ENCODE measurements at places on chromosomes 2 and 18.

- no peak for DNase-seq
Observed at GRCh38 chr2:210991107-210991506, 434.7 kb downstream of the CPS1 start.

DNA sequence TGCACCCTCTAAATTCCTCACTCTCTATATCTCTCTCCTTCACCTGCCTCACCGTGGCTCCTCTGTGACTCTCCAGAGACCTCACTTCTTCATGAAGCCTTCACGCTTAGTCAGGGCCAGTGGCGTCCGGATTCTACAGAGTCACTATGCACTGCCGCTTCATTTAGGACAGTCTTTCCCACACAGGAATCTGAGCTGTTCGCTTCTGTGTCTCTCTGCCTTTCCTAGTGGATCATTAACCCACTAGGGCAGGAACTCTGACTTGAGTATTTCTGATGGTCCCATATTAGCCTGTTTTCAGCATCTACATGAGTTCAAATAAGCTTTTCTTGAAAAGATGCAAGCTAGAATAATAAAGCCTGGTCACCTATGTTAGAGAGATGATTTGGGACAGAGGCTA is 180.2 kb upstream of the DOK6 start:
- no peak for DNase-seq

DNA sequence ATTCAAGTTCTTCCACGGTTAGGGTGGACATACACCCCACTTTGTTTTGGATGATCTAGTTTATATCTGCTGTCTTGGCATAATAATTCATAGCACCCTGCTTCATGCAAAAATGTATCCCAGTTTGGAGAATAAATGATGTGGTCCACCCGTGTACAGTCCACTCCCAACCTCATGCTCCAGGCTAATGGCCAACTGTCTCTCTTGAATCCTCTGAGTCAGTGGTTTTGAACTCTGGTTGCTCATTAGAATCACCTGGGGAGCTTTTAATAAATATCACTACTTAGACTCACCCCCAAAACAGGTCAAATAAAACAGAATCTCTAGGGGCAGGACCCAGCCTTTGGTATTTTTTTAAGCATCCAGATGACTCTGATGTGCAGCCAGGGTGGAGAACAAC is 78.5 kb downstream of the SDC1 start:
- no peak for DNase-seq

- DNase-seq: no peak
Observed at GRCh38 chr18:65706646-65707045, 44.2 kb upstream of the CDH7 start.

- DNase-seq: no peak
Observed at GRCh38 chr2:47260971-47261370, 105.9 kb upstream of the STPG4 start.

- DNase-seq: no peak
Observed at GRCh38 chr2:24121469-24121868, 1.7 kb downstream of the PFN4 start.

- no peak for DNase-seq
Observed at GRCh38 chr2:7841751-7842150, 840.1 kb upstream of the ID2 start.

DNA sequence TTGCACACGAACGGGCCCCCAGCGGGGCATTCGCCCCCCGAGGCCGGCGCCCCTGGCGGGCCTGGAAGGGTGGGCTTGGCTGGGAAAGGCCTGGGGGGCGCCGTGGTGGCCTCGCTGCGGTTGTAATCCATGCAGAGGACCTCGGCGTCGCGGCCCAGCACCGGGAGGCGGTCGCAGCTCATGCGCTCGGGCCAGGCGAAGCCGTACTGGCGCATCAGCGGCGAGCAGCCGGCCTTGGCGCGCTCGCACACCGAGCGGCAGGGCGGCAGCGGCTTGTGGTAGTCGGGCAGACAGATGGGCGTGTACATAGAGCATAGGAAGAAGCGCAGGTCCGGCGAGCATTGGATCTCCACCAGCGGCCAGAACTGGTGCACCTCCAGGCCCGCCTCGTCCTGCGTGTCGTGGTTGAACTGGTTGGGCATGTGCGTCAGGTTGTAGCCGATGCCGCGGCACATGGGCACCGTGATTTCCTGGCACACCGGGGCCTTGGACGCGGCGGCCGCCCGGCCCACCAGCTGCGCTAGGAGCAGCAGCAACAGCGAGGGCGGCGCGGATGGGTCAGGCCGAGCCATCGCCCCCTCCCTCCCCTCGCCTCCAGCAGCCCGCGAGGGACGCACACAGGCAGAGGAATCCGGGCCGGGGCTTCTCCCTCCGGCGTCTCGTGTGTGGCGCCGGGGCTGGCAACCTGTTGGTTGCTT is 1.4 kb downstream of the FZD5 start:
- peak; percentile 78 for DNase-seq

DNA sequence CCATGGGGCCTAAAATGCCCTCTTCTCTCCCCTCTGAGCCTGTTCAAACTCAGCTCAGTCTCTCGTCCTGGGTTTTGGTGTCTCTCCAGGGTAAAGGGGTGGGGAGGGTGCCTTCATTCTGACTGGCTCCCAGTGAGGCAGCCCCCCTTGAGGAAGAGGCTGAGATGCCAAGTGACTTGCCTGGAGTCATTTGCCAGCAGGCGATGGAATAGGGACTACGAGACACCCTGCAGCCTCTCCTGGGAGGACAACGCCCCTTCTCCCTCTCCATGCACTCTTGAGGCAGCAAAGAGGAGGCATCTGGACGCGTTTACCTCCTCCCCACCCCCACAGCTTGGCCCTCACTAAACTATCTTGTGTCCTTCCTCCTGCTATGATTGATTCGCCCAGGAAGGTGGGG is 760 bp upstream of the STON1 start:
- no peak for DNase-seq

DNA sequence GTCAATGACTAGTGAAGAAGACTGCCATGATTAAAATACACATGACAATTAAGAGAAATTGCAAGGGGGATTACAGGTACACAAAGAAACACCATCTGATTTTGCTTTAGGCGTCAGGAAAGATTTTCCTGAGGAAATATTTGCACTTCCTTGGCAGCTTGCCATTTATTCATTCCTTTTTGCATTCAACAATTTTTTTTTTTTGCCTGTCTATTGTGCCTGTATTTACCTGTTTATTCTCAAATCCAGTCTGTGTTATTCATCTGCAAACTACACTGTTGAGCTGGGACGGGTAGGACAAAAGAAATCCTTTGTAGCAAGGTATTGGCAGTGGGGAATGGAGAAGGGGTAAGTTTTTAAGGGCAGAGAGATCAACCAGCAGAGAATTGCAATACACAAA is 31.8 kb downstream of the SMAD2 start:
- DNase-seq: no peak

GRCh38 chr2:223725494-223725893 is 111.9 kb downstream of the AP1S3 start:
- no peak for DNase-seq

- DNase-seq: no peak
Observed at GRCh38 chr2:200171731-200172482, 134.6 kb upstream of the SPATS2L start.

DNA sequence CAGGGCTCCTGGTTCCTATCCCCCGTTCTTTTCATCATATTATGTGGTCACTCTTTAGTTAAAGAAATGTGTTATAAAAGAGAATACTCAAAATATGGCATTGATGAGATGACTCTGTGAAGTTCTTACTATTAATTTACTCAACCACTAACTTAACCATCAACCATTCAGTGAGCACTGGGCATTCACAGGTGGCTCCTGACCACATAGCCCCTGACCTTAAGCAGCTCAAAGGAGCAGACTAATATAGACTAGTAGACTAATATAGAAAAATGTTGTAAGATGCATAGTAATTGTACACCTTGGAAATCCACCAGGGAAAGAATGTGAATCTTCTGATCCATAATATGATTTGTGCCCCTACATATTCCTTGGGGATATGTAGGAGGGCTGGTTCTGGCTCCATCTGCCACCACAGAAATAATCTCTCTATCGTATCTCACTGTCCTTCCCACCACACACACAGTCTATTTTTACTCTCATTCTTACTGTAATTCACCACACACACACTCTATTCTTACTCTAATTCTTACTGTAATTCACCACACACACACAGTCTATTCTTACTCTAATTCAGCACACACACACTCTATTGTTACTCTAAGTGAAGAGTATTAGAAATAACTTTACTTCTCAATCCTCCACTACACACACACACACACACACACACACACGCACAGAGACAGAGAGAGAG is 188.9 kb upstream of the ITGA4 start:
- DNase-seq: no peak

- no peak for DNase-seq
Observed at GRCh38 chr2:159963700-159964099, 98.7 kb downstream of the PLA2R1 start.

GRCh38 chr2:8976442-8977259 is 26.8 kb downstream of the MBOAT2 start:
- peak; percentile 85 for DNase-seq

- no peak for DNase-seq
Observed at GRCh38 chr2:121372721-121373353, 87.8 kb upstream of the TFCP2L1 start.

GRCh38 chr2:173860566-173860965 is 104.6 kb downstream of the SP3 start:
- no peak for DNase-seq

DNA sequence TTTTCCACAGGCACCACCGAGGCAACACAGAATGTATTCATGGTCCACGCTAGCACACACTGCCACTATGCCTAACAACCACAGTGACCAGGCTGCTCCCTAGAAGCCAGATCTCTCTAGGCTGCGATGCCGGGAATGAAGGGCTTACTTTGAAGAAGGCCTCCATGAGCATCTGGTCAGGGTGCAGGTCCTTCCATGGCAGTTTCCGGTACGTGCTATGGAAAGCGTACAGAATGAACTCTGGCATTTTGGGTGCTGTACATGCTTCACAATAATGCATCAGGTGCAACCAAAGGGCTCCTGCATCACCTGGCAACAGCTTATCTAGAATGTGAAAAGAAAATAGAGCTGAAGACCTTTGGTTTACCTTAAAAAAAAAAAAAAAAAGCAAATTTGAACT is 44.9 kb downstream of the SIGLEC15 start:
- DNase-seq: no peak

DNA sequence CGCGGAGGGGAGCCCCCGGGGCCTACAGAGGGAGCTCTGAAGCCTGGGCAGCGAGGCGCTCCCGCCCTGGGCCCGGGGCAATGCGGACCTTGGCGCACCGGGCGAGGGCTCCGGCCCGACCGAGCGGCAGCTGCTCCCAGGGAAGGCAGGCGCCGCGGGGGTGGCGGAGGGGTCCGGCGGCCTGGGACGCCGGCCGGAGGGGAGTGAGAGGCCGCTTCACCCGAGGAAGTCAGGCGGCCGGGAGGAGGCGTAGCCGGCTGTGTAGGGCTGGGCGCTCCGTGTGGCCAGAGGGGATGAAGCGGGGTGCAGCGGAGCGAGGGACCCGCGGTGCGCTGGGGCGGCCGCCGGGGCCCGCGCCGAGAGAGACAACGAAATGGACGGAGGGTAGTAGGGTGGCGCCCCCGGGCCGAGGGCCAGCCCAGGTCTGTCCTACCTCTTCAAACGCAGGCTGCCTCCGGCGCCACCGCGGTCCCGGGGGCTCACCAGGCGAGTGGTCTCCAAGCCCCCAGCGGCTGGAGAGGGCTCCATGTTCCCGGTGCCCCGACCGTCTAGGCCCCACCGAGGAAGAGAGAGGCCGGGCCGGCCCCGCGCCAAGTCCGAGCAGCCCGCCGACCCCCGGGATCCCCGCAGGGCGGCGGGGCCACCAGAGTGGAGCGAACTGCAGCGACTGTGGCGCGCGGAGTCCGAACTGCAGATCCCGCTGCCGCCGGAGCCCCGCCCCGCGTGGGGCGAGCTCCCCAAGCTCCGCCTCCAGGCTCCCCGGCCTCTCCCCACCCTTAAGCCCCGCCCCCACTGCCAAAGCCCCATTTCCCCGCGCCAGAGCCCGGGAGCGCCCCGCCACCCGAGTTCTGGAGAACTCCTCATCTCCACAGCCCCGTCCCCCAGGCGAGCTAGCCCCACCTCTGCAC is at the start of gene SLC30A3:
Gene SLC30A3, minus strand, starts transcription at position 669 of the 908 bp plus-strand sequence. Its CDS starts 141 bp downstream, at position 528.
- DNase-seq: peak; percentile 85

- no peak for DNase-seq
Observed at GRCh38 chr2:75406131-75406581, 154.6 kb downstream of the EVA1A start.

GRCh38 chr2:206442833-206443734 is at the start of gene ADAM23:
Gene ADAM23 (plus strand): TSS chr2:206443532. CDS start chr2:206443867, 335 bp downstream.
- no peak for DNase-seq

DNA sequence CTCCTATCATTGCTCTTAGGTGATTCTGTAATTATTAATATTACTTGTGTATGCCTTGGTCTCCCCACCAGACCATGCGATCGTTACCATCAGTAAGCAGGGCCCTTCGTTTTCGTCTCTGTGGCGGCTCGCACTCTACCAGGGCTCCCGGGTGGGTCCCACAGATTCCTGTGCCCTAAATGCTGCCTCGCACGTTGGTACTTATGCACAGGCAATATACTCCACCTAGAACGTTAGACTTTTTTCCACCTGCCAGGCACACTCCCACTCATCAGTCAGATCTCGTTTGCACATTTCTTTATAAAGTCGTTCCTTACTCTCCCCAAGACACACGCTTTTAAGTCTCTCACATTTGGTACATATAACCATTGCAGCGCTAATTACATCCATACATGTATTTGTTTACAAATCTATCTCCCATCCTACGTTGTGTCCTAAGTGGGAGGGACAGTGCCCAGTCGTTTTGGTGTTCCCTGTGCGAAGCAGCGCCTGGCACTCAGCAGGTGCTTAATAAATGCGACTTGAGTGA is 901 bp downstream of the FEZ2 start:
- no peak for DNase-seq

Data from hematopoietic multipotent progenitor cell treated with erythropoietin and hydrocortisone succinate and interleukin-3 and kit ligand, for 6 days (in vitro differentiated cells).